ENCODE measurements at places on chromosomes 1 and 21. TPM values are rescaled to one million over a fixed set of nuclear protein-coding genes. Genes with fewer than 3 reads are reported as not detected.

The NUP210L gene
- total RNA-seq, result not detected

GRCh38 chr1:26921540-26922430 lies at the start of gene NUDC:
Gene NUDC, plus strand, starts transcription at chr1:26921743. Its CDS starts 106 bp downstream, at chr1:26921849.
- peak; percentile 83 for DNase-seq

- DNase-seq, result no peak
These were observed 1.6 kb upstream of the METTL25B start for GRCh38 chr1:156726549-156727226.

DNA sequence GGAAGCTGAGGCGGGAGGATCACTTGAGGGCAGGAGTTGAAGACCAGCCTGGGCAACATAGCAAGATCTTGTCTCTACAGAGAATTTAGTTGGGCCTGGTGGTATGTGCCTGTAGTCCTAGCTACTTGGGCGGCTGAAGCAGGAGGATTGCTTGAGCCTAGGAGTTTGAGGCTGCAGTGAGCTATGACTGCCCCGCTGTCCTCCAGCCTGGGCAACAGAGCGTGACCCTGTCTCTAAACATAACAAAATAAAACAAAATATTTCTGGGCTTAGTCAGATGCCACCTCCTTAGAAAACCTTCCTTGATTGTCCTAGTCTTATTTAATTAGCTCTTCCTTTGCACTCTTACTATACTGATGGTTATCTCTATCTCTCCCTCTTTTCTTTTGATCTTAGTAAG lies 8.5 kb downstream of the TGFB2 start:
- DNase-seq, result no peak

The NCSTN gene
- total RNA-seq, result 156 TPM
